ENCODE measurements at places on chromosomes 1 and 21.

DNA sequence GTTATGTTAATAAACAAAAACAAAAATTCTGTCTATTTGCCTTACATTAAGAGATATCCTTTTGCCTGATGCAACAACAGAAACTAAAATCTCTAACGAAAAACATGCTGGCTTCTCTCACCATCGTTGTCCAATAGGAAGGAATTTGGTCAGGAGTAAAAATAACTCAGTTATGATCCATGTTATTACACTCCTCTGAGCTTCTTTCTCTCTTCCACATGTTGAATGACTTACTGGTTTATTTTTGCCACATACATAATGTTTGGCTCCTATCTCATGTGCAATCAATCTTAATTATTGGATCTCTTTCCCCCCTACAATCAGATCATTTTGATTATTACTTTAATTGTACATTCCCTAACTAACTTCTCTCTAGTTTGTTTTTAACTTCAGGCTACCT lies 688.4 kb downstream of the USP25 start:
- no peak overlapping the region for H3K4me3 ChIP-seq
- H3K27ac ChIP-seq: no peak overlapping the region
- H3K36me3 ChIP-seq: no peaks in the 10 kb centered on the region
- DNase-seq: no peak
- no peaks in the 10 kb centered on the region for H3K27me3 ChIP-seq

- H3K4me1 ChIP-seq: peaks cover 45% of the 10 kb centered on the region
- no peak for DNase-seq
- H3K27ac ChIP-seq: peak overlapping the region; percentile 45
These were observed 75.0 kb downstream of the PBX1 start for GRCh38 chr1:164633997-164634396.

GRCh38 chr1:198054510-198054909 lies 102.3 kb upstream of the NEK7 start:
- no peaks in the 10 kb centered on the region for H3K36me3 ChIP-seq
- no peak for DNase-seq
- H3K27ac ChIP-seq: no peak overlapping the region
- no peak overlapping the region for H3K4me3 ChIP-seq

DNA sequence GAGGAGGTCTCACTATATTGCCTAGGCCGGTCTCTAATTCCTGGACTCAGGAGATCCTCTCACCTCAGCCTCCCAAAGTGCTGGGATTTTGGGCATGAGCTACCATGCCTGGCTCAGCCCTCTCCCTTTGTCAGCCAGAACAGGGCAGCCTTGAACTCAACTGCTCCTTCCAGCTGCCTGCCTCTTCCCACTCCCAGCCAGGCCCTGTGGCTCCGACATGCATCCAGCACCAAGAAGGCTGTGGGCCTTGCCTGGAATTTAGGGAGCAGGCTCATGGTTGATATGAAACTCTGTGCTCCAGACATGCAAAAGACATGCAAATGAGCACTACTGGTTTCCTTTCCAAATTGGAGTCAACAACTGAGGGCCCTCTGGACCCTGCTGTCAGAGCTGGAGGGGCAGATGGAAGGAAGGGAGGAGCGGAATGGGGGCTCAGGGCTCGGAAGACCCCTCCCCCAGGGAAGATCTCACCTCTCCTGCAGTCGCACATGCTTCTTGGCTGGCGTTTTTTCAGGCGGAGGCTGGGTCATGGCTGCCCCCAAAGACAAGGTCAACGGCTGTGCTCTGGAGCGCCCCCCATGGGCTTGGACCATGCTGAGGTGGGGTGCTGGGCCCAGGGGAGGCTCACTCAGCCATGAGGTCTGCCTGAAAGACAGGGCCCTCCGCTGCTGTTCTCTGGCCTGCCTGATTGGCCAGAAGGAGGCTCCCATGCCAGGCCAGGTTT lies 1.4 kb downstream of the PTPN7 start:
- no peak overlapping the region for H3K27ac ChIP-seq
- no peaks in the 10 kb centered on the region for H3K27me3 ChIP-seq
- H3K4me1 ChIP-seq: peaks cover 23% of the 10 kb centered on the region
- H3K4me3 ChIP-seq: no peak overlapping the region

GRCh38 chr21:44525391-44526095 lies 14.5 kb downstream of the KRTAP10-1 start:
- H3K4me3 ChIP-seq: no peak overlapping the region
- no peaks in the 10 kb centered on the region for H3K27me3 ChIP-seq
- no peak for DNase-seq

DNA sequence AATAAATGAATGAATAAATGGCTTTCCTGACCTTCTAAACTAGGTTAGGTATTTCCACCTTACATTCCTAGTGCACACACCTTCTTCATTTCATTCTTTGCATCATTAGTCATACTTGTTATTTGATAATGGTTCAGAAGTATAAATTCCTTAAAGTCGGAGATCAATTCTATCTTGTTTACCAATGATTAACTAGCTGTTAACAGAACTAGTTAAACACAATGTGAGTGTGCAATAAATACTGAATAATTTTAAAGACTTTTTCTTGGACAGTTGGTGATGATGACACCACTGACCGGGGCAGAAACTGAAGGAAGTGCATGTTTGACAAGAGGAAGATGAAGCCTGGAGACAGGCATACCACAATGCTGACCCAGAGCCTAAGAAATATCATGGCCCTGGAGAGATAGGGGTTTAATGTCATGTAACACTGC lies 207.1 kb upstream of the DEPDC1 start:
- H3K27ac ChIP-seq: no peak overlapping the region
- H3K4me1 ChIP-seq: no peaks in the 10 kb centered on the region
- H3K4me3 ChIP-seq: no peak overlapping the region
- no peak for DNase-seq
- H3K36me3 ChIP-seq: no peaks in the 10 kb centered on the region
- no peaks in the 10 kb centered on the region for H3K27me3 ChIP-seq

DNA sequence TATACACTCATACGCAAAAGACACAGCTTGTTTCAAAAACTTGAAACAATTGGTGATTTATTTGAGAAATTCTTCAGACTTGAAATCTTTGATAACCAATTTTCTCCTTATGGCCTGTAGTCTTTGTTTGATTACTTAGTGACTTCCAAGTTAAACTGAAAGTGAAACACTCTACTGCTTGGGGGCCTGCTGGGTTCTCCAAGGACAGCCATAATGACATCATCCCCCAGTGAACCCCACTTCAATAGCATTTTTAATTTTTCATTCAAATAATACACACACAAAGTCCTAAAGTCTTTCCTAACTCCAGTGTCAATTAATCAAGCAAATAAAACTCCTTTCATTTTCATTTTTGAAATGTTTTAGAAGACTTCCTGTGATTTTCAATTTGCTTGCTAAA lies 59.2 kb downstream of the KRTAP19-8 start:
- H3K4me1 ChIP-seq: peaks cover 10% of the 10 kb centered on the region
- H3K4me3 ChIP-seq: no peak overlapping the region
- H3K36me3 ChIP-seq: no peaks in the 10 kb centered on the region
- no peak overlapping the region for H3K27ac ChIP-seq
- DNase-seq: no peak
- no peaks in the 10 kb centered on the region for H3K27me3 ChIP-seq

- H3K27me3 ChIP-seq: no peaks in the 10 kb centered on the region
- H3K4me1 ChIP-seq: no peaks in the 10 kb centered on the region
- H3K27ac ChIP-seq: no peak overlapping the region
- no peak overlapping the region for H3K4me3 ChIP-seq
- H3K36me3 ChIP-seq: no peaks in the 10 kb centered on the region
These were observed 33.0 kb downstream of the RIPPLY3 start for GRCh38 chr21:37039411-37040075.

GRCh38 chr1:5944843-5945167 lies 47.4 kb downstream of the NPHP4 start:
- H3K36me3 ChIP-seq: peaks cover 10% of the 10 kb centered on the region
- H3K27ac ChIP-seq: no peak overlapping the region
- no peaks in the 10 kb centered on the region for H3K27me3 ChIP-seq
- no peak for DNase-seq
- H3K4me3 ChIP-seq: no peak overlapping the region

DNA sequence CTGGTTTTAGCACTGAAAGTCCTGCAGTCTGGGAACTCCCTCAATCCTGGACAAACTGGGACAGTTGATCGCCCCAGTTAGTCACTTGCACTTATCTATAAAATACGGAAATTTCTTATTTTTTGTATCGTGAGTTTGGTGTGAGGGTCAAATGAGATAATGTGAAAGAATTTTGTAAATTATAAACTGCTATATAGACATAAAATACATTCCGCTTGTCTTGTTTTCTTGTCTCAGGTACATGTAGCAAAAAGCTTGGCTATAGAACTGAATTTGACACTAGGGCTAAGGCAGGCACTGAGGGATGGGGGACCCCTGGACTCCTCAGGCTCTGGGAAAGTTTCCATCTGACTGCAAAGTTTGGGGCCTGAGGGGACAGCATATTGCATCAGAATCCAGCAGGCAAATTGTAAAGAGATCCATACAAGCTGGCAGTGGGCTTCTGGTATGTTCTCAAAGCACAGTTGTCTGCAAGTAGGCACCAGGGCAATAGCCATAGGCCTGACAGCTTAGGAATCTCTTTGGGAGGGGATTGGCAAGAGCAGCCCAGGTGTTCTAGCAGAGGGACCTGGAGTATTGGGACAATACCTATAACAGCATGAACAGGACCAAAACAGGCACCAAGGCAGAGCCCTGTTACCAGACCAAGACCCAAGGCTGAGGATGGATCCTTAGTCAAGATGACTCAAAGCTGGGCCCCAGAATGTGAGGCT lies 44.3 kb downstream of the S1PR1 start:
- no peak overlapping the region for H3K4me3 ChIP-seq
- no peaks in the 10 kb centered on the region for H3K27me3 ChIP-seq
- no peaks in the 10 kb centered on the region for H3K36me3 ChIP-seq
- no peak for DNase-seq

DNA sequence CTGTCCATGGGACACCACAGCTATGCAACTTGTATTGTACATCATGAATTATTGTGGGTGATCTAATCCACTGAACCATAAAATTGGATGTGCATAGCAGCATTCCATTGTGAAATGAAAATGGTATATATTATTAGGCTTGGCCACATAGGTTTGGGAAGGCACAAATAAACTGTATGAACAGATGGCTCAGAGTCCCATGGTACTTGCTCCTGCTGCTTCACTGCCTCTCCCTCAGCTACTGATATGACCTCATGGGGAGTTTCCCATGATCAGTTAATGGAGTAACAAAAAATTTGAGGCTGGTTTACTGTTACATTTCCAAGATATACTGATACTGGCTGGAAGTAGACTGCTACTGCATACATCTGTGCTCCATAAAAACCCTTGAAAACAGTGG lies 152.7 kb upstream of the NEGR1 start:
- DNase-seq: peak; percentile 5
- no peak overlapping the region for H3K4me3 ChIP-seq
- no peaks in the 10 kb centered on the region for H3K4me1 ChIP-seq
- no peak overlapping the region for H3K27ac ChIP-seq
- no peaks in the 10 kb centered on the region for H3K27me3 ChIP-seq
- no peaks in the 10 kb centered on the region for H3K36me3 ChIP-seq

GRCh38 chr1:61372944-61373343 lies 290.6 kb downstream of the NFIA start:
- no peak overlapping the region for H3K27ac ChIP-seq
- no peaks in the 10 kb centered on the region for H3K27me3 ChIP-seq
- H3K36me3 ChIP-seq: no peaks in the 10 kb centered on the region

- no peaks in the 10 kb centered on the region for H3K36me3 ChIP-seq
- DNase-seq: no peak
- H3K4me3 ChIP-seq: no peak overlapping the region
- H3K4me1 ChIP-seq: no peaks in the 10 kb centered on the region
These were observed 88.0 kb upstream of the CTTNBP2NL start for GRCh38 chr1:112307930-112308591.

GRCh38 chr21:45588086-45588825 lies 46.0 kb upstream of the SLC19A1 start:
- no peak overlapping the region for H3K27ac ChIP-seq
- H3K4me3 ChIP-seq: no peak overlapping the region
- no peaks in the 10 kb centered on the region for H3K4me1 ChIP-seq
- no peak for DNase-seq
- H3K36me3 ChIP-seq: no peaks in the 10 kb centered on the region

DNA sequence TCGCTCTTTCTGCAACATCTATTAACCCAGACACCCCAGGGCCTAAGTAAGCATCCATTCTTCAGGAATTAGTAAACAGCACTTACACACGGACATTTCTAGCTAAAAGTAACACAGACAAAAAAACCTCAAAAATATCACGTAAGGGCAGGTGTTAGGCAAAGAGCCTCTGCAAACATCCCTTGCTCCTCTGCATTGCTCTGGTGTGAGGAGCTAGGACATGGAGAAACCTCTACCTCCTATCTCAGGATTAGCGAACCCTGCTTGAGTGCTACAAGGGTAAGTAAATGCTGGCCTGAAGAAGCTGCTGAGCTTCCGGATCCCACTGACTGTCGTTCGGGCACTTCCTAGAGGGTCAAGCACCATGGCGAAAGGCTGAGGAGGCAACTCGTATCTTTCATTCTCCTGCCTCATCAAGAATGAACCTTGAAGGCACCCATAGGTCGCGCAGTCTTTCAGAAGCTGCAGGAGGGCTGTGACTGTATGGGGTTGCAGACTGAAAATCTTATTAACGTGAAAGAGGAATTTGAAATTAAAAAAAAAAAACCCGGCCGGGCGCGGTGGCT lies 2.1 kb downstream of the PTGER3 start:
- H3K27ac ChIP-seq: peak overlapping the region; percentile 55
- H3K4me3 ChIP-seq: peak overlapping the region; percentile 85
- DNase-seq: peak; percentile 47
- H3K4me1 ChIP-seq: peaks cover 52% of the 10 kb centered on the region
- H3K36me3 ChIP-seq: peaks cover 11% of the 10 kb centered on the region
- no peaks in the 10 kb centered on the region for H3K27me3 ChIP-seq

GRCh38 chr1:209873067-209873799 lies 45.5 kb downstream of the UTP25 start:
- no peaks in the 10 kb centered on the region for H3K36me3 ChIP-seq
- no peaks in the 10 kb centered on the region for H3K27me3 ChIP-seq
- no peak overlapping the region for H3K4me3 ChIP-seq
- DNase-seq: no peak
- H3K27ac ChIP-seq: no peak overlapping the region

DNA sequence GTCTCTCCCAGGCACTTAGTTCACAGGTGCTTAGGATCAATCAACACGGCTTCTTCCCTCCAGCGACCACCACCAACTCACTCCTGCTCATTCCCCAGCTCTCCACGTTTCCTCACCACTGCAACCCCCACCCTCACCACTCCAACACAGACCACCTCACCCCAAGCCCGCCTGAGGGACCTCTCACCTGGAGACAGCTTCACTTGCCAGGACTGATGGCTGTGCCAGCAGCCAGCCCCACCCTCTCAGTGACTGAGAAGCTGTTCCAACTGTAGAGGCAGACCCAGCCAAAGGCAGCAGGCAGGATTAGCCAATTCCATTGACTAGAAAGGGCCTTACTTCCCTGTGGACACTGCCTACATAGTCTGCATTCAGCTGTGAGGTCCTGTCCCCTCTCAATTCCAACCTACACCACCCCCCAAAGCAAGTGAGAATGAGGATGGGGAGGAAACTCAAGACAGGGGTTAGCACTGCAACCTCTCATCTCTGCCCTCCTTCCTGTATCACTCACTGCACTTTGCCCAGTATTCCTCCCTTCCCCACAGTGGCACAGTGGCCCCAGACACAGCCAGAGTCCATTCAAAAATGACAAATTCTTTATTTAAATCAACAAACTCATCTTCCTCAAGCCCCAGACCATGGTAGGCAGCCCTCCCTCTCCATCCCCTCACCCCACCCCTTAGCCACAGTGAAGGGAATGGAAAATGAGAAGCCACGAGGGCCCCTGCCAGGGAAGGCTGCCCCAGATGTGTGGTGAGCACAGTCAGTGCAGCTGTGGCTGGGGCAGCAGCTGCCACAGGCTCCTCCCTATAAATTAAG lies 7.6 kb downstream of the TAGLN2 start:
- no peak for DNase-seq
- H3K27ac ChIP-seq: peak overlapping the region; percentile 23
- H3K27me3 ChIP-seq: no peaks in the 10 kb centered on the region
- peaks cover 17% of the 10 kb centered on the region for H3K4me1 ChIP-seq

Measured in A673 (cell line).